Left kidney (tissue), 8 donors: ENCODE measurements at places on chromosomes 7 and 10. TPM values are rescaled to one million over a fixed set of nuclear protein-coding genes. Genes with fewer than 3 reads are reported as not detected.
A peak's percentile ranks its signal among the peaks of the same experiment; 100 is the strongest.

- DNase-seq: no peak
These were observed 46.6 kb downstream of the GLCCI1 start for GRCh38 chr7:8015100-8015745.

DNA sequence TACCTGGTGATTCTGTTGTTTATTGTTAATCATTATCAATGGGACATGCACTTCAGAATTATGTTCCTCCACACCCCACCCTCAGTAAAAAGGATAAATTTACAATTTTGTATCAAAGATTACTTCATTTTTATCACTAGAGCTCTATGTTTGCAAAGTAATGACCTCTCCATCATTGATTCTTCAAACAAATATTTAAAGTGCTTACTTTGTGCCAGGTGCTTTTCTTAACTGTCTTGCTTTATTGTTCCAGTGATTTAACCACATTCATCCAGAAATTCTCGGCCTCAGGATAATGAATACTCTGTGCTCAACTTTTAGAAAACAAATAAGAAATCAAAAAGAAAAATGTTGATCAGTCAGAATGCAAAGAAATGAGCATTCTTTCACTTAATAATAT lies 144.9 kb upstream of the FOXP2 start:
- DNase-seq: no peak

SLC39A12 gene
- not detected for polyA plus RNA-seq

DNA sequence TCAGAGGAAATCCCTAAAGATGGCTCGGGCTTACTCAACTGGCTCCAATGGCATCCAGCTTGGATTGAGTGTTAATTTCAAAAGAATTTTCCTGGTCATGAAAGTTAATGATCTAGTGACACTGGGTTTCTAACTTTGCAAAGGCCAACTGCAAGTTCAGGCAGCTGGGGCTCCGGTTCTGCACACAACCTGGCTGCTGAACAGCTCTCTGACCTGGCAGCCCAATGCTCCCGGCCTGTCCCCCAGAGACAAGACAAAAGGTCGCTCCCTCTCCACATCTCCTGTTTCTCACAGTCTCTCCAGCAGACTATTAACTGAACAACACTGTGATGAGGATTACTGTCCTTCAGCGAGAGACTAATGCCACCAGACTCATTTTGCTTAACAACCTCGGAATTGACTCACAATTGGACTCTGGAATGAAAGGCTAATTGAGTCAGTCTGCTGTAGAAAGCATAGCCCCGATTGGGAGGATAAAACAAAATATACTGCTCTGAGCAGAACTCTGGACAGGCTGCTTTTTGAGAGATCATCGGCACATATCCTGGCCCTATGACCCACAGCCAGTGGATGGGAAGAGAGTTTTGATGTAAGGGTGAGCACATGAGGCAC lies 174.5 kb downstream of the GFRA1 start:
- DNase-seq: peak; percentile 71

GRCh38 chr10:124106241-124106879 lies 13.0 kb upstream of the CHST15 start:
- no peak for DNase-seq

AKR1C1 gene
- 15.3 TPM for polyA plus RNA-seq

- no peak for DNase-seq
These were observed 96.9 kb upstream of the LRRTM3 start for GRCh38 chr10:66828957-66829356.

DNA sequence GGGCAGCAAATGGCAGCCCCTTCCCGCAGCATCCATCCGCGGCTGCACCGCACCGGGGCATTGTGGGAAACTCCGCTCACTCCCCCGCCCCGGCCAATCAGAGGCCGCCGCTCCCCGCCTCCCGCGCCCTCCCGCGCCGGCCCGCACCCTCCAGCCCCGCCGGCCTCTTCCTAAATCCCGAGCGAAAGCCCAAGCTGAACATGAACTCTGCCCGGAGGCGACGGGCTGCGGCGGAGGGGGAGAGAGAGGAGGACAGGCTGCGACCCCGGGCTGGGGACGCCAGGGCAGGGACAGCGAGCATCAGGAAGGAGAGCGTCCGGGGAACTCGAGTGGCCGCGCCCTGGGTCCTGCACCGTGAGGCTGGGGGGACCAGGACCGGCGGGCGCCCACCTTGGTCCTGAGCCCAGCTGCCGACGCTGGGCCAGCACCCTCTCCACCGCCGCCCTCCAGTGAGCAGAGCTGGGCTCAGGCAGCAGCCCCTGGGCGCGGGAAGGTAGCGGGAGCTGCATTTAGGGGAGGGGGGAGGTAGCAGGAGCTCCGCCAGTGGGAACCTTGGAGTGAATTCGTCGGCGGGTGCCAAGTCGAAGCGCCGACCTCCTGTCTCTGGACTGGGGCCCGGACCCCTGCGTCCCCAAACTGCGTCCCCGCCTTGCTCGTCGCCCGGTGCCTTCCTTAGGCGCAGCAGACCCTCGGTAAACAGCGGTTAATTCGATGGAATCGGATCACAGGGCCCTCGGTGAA lies at the start of gene DGKI:
Gene DGKI, minus strand, starts transcription at position 148 of the 741 bp plus-strand sequence.
- DNase-seq: no peak

- no peak for DNase-seq
These were observed at the start of gene MICALL2 for GRCh38 chr7:1458683-1459511. Gene MICALL2 (minus strand): TSS chr7:1459470. CDS start chr7:1459326, 144 bp downstream.

DNA sequence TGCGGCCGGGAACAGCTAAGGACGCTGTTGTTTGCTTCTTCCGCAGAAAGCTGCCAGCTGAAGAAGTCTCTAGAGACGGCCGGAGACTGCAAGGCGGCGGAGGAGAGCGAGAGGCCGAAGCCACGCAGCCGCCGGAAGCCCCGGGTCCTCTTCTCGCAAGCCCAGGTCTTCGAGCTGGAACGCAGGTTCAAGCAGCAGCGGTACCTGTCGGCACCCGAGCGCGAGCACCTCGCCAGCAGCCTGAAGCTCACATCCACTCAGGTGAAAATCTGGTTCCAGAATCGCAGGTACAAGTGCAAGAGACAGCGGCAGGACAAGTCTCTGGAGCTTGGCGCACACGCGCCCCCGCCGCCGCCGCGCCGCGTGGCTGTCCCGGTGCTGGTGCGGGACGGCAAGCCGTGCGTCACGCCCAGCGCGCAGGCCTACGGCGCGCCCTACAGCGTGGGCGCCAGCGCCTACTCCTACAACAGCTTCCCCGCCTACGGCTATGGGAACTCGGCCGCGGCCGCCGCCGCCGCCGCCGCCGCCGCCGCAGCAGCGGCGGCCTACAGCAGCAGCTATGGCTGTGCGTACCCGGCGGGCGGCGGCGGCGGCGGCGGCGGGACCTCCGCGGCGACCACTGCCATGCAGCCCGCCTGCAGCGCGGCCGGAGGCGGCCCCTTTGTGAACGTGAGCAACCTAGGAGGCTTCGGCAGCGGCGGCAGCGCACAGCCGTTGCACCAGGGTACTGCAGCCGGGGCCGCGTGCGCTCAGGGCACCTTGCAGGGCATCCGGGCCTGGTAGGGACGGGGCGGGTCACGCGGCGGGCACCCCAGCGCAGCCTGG lies 2.4 kb downstream of the NKX2-3 start:
- no peak for DNase-seq

GRCh38 chr10:21355591-21356011 lies 169.9 kb downstream of the SKIDA1 start:
- DNase-seq: no peak

GRCh38 chr7:27159266-27160144 lies 3.0 kb upstream of the HOXA7 start:
- DNase-seq: no peak

- no peak for DNase-seq
These were observed 90.9 kb upstream of the ZNF804B start for GRCh38 chr7:88668591-88668990.

GRCh38 chr7:49228426-49229098 lies 304.2 kb downstream of the CDC14C start:
- no peak for DNase-seq

CYP3A7 gene
- polyA plus RNA-seq: 1.2 TPM

KIF11 gene
- 48.9 TPM for polyA plus RNA-seq

DPP6 gene
- polyA plus RNA-seq: 44.9 TPM
